ENCODE measurements at places on chromosomes 16 and 17.

GRCh38 chr17:34070712-34071111 lies 184.4 kb upstream of the CCL2 start:
- no peak for DNase-seq

DNA sequence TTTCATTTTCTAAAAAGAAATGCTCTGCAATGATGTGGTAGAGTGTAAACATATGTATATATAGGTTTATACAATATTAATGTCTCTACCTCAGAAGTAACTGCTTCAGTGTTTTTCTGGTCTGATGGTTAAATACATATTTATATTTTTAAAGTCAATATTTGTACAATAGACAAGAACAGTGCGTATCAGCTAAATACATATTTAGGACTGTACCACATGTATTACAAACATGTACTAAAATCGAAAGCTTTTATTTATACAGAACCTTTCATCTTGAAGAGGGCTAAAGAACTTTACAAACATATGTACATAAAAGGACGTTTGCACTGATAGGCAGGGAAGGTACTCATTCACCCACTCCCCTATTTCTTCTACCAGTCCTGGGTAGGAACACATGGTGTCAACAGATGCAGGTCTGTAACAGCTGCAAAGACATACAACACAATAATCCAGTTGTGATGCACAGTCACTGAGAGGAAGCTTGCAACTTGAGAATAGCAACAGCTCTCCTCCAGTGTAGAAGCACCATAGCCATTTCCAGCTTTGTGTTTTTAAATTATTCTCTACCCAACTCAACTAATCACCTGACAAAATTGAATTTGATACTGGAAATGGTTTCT lies 206.9 kb upstream of the C17orf78 start:
- no peak for DNase-seq

DNA sequence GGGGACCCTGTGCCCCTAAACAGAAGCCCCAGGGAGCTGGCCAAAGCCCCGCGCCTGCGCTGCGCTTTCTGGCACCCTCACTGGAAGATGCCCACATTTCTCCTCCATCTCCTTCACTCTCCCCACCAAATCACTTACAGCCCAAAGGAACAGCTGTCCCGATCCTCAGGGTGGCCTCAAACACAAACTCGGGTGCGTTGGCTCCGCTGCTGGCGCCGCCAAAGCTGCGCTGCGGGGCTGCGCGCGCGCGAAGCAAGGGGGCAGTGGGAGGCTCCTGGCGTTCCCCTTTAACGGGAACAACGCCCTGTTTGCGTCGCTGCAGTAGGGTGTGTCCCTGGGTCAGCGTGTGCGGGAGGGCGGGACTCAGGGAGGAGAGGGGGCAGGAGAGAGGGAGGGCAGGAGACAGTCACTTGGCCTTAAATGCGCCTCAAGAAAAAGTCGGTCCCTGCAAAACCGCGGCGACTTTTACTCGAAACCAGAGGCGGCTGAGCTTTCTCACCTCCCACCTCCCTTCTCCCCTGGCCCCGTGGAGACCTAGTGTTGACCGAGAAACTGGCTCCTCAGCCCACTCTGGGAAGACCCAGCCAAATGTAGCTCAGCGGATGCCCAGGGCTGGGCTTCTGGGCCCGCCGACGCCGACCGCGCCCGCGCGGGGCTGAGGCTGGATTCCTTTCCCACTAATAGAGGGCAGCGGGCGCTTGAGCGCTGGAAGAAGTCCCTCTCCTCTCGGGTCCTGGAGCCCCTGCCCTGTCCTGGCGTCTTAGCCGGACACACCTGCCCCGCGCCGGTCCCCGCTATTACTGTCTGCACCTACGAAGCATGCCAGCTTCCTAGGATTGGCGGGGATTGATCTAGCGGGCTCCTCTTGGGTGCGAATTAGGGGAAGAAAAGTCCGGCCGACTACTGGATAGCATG lies 2.6 kb downstream of the PMP22 start:
- DNase-seq = no peak

DNA sequence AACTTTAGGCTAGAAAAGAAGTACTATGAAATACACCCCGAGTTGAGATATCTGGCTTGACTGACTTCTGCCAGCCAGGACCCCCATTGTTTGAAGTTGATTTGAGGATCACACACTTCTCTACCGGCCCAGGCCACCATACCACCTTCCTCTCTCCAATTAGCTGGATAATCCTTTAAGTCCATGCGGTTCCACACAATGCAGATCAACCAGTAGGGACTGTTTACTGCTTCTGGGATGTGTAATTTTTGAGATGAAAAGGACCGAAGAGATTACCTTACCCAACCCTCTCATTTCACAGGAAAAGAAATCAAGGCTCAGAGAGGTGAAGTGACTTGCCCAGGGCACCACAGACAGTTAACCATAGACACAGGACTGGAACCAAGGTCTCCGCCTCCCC lies 20.5 kb downstream of the ERN1 start:
- no peak for DNase-seq

GRCh38 chr17:69223809-69224208 lies 4.8 kb downstream of the ABCA10 start:
- DNase-seq = no peak

DNA sequence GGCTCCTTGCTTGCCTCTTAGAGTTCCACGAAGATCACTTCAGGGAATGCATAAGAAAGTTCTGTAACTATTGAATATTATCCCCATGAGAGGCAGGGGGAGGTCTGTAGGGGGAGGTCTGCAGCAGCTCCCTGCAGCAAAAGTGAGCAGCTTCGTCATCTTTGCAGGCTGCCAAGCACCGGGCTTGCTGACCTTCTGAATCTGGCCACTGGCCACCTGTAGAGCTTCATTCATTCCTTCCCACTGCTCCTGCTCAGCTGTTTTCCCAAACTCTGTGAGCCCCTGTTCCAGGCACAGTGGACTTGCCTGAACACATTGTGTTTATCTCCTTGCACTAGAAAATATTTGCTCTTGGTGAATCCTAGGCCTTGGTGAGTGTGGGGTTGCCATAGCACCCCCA lies 443.3 kb downstream of the HAPSTR1 start:
- DNase-seq = no peak

- no peak for DNase-seq
Measured at GRCh38 chr17:72427761-72428109, 306.9 kb downstream of the SOX9 start.

- DNase-seq = no peak
Measured at GRCh38 chr16:53282975-53283946, 151.0 kb upstream of the RBL2 start.

DNA sequence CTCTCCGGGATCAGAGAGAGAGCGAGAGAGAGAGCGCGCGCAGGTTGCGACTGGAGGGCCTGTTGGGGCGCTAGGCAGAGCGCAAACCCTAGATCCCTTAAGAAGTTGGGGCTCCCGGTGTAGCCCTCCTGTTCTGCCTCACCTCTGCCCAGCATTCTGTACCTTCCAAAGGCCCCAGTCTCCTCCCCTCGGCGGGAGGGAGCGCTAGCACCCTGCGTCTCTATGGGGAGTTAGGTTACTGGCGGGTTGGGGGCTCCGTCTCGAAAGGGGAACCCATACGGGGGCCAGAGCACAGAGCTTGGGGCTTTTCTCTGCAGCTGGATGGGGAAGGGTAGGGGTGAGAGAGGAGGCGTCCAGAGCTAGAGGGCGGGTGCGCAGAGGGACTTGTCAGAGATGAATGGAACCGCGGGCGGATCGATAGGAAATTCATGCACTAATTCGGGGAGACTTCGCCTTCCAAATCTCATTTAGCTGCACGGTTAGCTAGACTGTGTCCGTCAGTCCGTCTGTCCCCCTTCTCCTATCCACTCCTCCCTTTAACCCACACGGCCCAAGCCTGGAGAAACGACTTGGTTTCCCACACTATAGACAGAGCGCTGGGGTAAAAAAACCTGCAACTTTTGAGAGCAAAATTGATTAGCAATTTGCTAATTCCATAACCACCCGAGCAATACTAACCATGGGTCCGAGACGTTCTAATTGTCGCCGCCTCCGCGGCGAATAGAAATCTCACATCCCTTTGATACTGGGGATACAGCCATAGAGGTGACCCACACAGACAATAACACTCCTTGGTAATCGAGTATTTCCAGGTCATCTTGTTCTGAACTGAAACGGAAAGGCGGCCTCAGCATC lies 693 bp upstream of the HOXB4 start:
- no peak for DNase-seq

DNA sequence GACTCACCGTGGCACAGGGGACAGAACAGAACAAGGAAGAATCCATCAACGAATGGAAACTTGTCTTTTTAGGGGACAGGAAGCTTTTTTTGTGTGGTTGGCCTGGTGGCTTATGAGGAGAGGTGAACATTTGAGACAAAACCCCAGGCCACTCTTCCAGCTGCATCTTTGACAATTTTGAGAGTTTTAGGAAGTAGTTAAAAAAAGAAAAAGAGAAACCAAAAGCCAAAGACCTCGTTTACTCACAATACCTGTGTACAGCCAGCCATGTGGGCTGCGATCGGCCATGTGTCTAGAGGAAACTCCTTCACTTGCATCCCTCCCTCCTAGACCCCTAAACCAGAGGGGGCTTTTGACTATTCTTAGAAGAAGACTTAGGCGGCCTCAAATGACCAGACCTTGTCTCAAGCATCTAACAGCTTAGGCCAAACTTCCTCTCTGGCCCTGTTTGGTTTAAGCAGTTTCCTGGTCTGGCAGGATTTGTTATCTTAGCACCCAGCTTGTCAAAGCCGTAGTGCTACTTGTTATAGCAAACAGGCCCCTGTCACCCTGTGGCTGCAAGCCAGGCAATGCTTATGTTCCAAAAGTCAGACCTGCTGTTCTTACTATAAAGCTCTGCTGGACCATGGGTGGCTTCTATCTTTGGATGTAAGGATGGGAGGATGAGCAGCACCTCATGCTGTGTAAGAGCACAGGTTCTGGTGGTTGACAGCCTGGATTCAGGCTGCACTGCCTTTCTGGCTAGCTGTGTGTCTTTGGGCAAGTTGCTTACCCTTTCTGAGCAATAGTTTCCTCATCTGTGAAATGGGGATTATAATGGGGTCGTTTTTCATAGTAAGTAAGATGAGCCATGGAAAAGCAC lies 17.7 kb downstream of the KSR1 start:
- DNase-seq = peak; percentile 38

- DNase-seq = no peak
Measured at GRCh38 chr17:43428524-43428923, 29.7 kb downstream of the ARL4D start.

DNA sequence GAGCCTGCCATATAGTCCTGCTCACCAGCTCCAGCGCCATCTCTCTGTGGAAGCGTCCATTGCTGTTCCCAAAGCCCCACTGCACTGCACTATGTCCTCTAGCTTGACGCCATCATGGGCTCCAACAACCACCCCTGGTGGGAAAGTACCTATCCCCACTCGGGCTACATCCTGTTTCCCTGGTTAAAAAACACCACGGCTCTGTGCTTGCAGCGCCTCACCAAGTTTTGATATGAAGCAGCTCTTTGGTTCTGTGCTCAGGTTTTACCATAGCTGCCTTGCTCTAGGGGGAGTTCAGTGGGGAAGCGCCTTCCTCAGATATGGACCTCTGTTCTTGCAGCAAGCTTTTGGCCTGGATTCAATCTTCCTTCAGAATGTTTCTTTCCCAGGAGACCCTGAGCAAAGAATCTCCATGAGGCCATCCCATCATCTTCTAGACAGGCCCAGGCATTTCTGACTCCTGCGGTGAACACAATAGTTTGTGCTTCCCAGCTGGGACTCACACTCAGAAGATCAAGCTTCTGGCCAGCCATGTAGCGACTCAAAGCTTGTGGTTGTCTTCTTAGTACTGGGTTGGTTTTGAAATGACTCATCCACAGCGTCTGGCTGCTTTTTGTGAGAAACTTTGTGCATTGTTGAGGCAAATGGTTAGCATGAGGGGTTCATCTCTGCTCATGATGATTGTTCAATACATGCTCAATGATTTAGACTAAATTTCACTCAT lies 39.5 kb downstream of the DYNLRB2 start:
- peak; percentile 30 for DNase-seq

DNA sequence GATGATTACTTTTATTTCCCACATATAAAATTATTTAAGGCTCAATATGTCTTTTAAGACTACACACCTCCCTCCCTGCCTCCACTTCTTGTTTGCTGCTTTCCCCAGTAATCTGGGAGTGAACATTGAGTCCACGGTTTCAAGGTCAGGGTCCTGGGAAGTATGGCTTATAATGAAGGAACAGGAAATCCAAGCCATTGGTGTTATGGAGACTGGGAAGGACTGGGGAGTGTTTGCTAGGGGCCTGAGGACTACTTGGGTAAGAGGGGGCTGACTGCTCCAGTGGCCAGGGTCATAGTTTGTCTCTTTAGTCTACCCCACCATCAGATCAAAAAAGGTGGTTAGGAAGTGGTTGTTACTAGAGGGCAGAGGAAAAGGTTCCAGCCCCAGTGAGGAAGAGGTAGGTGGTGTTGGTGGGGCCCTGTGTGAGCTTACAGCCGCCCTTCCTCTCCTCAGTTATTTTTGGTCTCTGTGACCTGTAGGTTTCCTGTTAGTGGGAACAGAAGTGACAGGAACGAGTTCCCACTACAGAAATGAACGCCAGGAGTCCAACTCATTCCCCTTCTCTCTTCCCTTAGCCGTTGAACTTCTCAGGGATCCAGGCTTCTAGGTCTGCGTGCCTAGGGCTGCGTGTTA lies 742 bp upstream of the SLC16A13 start:
- no peak for DNase-seq

- no peak for DNase-seq
Measured at GRCh38 chr16:71645450-71645849, 19.5 kb downstream of the MARVELD3 start.

DNA sequence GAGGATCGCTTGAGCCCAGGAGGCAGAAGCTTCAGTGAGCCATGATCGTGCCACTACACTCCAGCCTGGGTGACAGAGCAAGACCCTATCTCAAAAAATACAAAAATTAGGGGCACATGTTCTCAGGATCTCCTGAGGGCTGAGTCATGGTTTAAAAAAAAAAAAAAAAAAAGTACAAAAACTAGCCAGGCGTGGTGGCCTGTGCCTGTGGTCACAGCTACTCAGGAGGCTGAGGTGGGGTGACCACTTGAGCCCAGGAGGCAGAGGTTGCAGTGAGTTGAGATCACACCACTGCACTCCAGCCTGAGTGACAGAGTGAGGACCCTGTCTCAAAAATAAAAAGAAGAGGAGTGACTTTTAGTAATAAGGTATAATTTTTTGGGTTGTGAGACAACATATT lies 16.9 kb downstream of the BLMH start:
- DNase-seq = no peak

DNA sequence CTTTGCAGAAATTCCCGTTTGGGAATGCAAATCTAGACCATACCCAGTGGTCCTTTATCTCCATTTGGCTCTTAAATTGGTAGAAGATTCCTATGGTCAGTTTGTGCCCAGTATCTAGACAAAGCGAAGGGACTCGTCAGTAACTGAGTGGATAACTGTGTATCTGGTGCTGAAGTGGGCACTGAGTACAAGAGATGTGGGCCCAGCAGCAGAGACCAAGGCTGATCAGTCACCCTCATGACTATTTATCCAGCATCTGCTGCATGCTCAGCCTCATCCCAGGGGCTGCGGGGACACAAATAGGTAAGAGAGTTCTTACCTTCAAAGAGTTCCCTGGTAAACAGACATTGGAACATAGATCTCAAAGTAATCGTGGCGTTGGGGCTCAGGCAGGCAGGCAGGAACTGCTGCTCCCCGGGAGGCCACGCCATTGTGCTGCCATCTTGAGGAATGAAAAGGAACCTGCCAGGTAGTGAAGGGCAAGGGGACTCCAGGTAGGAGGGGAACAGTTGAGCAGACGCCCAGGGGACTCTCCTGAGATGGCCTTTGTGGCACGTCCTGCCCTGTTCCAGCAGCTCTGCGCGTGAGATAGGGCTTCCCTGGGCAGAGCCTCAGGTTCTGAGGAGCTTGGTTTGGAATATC lies 10.3 kb downstream of the NT5M start:
- peak; percentile 64 for DNase-seq

GRCh38 chr17:2940352-2940751 lies 123.1 kb downstream of the OR1D5 start:
- DNase-seq = no peak

- DNase-seq = no peak
Measured at GRCh38 chr16:89564476-89565255, 4.2 kb downstream of the RPL13 start.

GRCh38 chr16:23121024-23121423 lies 28.2 kb downstream of the USP31 start:
- DNase-seq = no peak

Data from T follicular helper cell (primary cell).